ENCODE measurements at places on chromosomes 16 and 17.
A peak's percentile ranks its signal among the peaks of the same experiment; 100 is the strongest.

- DNase-seq = peak; percentile 23
Observed at GRCh38 chr17:81910840-81911276, 341 bp downstream of the PCYT2 start.

- no peak for DNase-seq
Observed at GRCh38 chr17:76386966-76387765, 2.8 kb downstream of the SPHK1 start.

GRCh38 chr17:77099997-77100396, 40.8 kb upstream of the SEC14L1 start:
- no peak for DNase-seq

DNA sequence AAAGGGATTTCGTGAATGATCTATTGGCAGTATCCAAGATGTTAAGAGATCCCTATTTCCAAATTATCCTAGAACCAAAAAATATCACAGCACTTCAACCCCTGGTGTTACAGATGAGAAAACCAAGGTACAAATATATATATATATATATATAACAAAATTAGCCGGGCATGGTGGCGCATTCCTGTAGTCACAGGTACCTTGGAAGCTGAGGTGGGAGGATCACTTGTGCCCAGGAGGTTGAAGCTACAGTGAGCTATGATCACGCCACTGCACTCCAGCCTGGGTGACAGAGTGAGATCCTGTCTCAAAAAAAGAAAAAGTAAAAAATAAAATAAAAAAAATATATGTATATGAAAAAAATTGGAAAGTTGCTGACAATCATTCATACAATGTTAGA, 637 bp upstream of the CLN3 start:
- no peak for DNase-seq

DNA sequence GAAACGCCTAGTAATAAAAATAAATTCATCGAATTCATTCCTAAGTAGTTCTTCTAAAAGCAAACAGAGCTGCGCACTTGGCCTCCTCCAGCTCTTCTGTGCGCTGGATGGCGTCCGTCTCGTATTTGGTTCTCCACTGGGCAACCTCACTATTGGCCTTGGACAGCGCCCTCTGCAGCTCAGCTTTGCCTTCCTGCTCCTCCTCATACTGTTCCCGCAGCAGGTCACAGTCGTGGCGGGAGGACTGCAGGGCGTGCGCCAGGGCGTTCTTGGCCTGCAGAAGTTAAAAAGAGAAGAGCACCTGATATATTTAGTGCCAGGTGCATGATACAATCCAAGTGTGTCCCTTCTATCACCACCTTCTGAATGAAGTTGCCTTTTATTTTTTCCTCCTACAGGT, 21.8 kb downstream of the MYH3 start:
- no peak for DNase-seq

GRCh38 chr17:32558997-32559650, 72.3 kb downstream of the CDK5R1 start:
- DNase-seq = no peak

DNA sequence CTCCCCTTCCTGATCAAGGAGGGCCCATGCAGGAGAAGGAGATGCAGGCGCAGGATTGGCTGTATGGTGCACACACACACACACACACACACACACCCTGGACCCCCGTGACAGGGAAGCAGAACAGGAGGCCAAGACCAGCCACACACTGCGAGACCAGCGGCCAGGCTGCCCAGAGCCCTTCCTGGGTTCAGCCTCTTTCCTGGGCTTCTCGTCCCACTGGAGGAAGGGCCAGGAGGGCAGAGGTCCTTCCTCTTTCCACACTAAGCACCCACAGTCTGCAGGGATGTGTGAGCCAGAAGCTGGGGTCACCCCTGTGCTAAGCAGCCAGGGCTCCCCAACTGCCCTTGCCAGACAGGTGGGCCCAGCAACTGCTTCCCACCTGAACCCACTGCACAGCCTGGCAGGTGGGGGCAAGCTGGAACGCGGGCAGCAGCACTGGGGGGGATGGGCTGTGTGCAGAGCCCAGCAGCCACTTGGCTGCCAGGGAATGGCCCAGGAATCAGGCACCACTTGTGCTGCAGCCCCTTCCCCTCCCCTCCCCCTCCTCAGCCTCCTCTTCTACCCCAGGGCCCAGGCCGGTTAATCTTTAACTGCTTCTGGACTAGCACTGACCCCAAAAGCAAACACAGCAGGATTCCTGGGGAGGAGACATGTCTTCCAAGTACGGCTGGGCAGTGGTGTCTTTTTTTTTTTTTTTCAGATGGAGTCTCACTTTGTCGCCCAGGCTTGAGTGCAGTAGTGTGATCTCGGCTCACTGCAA, 44.6 kb upstream of the SLC38A10 start:
- no peak for DNase-seq

DNA sequence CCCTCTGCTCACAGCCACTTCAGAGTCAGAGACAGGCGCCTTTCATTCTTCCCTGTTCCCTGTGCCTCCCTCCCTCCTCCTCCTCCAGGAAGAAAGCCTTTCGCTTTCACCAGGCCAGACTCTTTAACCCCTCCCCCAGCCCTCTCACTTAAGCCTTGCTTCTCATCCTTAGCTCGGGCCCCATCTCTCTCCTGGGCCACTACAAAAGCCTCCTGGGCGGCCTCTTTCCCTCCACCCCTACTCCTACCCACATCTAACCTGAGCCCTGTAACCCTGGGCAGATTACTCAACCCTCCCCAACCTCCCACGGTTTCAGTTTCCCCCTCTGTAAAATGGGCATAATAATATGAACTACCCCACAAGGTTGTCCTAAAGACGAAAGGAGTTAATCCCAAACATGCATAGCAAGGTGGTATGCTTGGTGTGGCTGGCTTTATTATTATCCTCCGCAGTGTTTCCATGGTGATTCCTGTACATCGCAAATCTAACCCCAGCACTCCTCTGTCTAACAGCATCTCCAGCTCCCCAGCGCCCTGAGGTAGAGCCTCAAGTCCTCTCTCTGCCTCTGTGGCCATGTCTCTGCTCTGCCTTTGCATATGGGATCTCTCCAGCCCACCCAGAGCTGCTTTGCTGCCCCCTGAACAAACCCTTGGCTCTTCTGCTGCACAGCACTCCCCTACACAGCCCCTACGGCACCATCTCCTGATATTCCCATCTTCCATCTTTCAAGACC, 17.7 kb downstream of the PIMREG start:
- no peak for DNase-seq

DNA sequence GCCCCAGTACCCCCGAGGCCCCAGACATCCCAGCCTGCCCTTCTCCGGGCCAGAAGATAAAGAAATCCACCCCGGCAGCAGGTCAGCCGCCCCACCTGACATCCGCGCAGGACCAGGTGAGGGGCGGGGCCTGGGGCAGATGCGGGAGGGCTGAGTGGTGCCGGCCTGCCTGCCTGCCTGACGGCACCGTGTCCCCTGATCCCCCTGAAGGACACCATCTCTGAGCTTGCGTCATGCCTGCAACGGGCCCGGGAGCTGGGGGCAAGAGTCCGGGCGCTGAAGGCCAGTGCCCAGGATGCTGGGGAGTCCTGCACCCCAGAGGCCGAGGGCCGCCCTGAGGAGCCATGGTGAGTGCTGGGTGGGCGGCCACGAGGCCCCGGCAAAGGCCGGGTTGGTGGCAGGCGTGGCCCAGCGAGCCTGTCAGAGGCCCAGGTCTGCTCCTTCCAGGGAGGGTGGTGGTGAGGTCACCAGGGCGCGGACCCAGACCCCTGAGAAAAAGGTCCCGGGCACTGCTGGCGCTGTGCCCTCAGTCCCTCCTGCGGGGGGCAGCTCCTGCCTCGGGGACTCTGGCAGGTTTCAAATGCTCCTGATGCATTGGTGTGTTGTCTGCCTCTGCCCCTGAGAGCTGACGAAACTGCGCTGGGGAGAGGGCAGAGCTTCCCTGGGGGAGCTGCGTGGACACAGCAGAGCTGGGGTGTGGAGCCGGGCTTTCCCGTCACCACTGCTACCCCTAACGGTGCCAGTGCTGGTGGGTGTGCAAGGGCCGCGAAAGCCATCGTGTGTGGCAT, 1.2 kb downstream of the CDT1 start:
- no peak for DNase-seq

GRCh38 chr17:46001390-46002310, 2.6 kb downstream of the STH start:
- DNase-seq = no peak

DNA sequence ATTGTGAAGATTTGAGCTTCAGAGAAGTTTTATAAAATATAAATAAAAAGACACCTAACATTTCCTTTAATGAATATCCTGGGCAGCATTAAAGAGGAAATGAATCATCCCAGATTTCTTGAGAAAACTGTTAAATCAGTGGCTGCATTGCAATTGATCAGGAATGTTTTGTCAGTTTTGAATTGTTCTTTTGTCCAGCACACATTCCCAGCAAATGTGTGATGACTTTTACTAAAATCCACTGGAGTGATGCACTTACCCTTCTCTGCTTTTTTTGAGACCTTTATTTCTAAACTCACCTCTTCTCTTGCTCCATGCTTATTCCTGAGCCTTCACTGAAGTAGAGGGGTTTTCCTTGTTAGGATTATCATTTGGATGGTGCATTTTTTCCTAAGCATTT, 1307.2 kb downstream of the CDH8 start:
- DNase-seq = no peak

- DNase-seq = no peak
Observed at GRCh38 chr17:2202996-2203575, 100.5 kb downstream of the SMG6 start.

DNA sequence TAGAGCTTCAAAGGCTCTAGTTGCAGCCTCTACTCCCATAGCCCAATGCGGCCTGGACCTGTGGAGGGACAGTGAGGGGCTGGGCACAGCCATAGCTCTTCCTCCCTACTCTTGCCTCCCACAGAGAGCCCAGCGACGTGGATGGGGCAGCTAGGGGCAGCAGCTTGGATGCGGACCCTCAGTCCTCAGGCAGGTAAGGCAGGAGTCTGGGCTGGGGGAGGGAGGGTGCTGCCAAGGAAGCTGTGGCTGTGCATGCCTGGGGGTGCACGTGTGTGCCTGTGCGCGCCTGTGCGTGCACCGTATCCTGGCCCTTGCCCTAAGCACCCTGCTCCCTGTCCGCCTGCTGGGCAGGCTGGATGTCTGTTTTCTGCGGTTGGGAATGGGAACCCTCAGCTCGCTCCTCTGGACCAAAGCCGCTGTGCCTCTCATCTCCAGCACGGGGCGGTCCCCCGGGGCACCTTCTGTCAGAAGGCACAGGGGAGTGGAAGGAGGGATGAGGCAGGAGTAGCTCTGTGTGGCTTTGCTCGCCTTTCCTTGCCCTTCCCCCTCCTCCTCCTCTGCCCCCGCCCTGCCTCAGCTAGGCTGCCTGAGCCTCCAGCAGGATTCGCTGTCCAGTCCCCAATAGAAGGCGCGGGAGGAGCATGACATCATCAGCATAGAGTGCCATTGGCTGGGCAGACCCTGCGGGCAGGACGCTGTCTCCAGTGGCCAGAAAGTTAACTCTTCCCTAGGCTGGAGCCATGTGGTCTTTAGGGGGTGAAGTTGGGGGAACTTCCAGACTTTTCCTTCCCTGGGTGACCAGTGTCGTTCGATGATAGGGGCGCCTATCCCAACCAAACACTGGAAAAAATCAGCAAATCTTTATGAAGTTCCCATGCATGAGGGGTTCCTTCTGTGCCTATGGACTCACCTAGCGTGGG, 797 bp downstream of the PRCD start:
- no peak for DNase-seq

DNA sequence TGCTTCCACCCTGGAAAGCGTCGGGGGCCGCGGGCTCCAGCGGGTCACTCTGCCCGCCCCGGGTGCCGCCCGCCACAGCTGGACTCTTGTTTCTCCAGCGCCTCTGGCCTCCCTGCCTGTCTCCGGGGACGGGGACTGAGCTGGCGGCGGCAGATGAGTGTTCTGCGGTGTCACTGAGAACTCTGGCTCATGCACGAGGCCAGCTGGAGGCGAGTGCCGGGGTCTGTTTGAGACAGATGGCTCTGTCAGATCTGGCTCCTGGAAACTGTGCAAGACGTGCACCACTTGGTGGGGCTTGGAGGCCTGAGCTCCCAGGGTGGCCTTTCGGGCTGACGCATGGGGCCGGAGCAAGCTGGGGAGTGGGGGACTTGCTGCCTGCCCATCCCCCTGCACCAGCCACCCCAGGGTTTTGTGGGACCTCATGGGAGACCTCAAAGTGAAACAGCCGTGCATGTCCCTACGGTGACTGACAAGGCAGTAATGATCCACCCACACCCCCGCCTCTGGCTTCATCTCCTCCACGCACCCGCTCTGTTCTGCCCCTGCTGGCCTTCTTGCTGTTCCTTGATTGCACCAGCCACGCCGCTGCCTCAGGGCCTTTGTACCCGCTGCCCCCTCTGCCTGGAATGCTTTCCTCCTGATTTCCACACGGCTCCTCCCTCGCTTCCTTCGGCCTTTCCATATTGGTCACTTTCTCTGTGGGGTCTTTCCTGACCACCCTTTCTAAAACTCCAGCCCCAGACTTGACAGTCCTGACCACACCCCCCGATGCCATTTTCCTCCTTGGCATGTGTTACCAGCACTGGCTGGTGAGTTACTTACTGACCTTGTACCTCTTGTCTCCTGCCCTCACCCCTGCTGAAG, 174.9 kb upstream of the CIBAR2 start:
- DNase-seq = no peak

- DNase-seq = no peak
Observed at GRCh38 chr16:86243123-86243473, 267.2 kb upstream of the FOXF1 start.

GRCh38 chr16:1377406-1378010, 25.8 kb downstream of the GNPTG start:
- DNase-seq = no peak

GRCh38 chr17:838486-838885, 56.3 kb downstream of the MRM3 start:
- no peak for DNase-seq

GRCh38 chr17:17109256-17109655, 67.0 kb downstream of the MPRIP start:
- peak; percentile 61 for DNase-seq

GRCh38 chr17:50850640-50851039, 15.3 kb downstream of the WFIKKN2 start:
- DNase-seq = no peak

All from hematopoietic multipotent progenitor cell treated with erythropoietin and hydrocortisone succinate and interleukin-3 and kit ligand, for 17 days (in vitro differentiated cells).